ACHN (cell line): ENCODE measurements at places on chromosomes 16 and 17.

DNA sequence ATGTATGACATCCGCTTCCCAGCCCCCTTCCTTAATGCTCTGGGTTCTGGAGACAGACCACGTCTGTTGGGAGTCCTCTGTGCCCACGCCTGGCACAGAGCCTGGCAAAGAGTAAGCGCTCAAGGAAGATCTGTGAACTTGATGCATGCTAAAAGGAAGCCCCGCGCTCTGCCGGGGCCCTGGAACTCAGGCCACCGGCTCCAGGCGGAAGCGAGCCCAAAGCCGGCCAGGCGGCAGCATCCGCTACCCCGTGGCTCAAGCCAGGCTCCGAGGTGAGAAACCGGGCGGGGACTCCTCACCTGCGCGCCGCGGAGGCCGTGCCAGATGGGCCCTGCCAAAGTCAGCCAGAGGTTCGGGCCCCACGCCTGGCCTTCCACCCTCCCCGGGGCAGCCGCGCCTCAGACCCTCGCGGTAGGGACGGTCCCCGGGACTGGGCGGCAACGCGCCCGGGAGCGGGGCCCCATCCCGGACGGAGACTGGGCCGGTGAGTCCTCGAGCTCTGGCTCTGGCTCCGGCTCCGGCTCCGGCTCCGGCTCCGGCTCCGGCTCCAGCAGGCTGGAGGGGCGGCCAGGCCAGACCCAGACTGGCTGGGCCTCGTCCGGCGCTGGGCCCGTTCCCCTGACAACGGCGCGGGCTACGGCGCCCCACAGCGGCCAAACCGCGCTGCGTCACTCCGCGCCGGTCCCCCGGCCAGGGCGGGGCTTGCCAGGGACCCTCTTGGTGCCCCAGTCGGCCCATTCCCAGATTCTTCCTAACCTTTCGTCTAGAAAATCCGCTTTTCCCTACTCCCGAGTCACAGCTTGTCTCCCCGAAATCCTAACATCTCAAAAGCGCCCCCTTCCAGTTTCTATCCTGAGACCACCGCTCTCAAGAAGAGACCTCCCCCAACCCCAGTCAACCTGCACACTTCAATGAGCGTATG is at the start of gene ZDHHC1:
ZDHHC1 (minus strand) TSS at position 606 of the 922 bp plus-strand sequence. CDS start 8,702 bp downstream, outside the sequence.
- DNase-seq, result peak; percentile 78

- peak; percentile 80 for DNase-seq
Observed at GRCh38 chr16:21708533-21709115, 44.9 kb downstream of the OTOA start.

DNA sequence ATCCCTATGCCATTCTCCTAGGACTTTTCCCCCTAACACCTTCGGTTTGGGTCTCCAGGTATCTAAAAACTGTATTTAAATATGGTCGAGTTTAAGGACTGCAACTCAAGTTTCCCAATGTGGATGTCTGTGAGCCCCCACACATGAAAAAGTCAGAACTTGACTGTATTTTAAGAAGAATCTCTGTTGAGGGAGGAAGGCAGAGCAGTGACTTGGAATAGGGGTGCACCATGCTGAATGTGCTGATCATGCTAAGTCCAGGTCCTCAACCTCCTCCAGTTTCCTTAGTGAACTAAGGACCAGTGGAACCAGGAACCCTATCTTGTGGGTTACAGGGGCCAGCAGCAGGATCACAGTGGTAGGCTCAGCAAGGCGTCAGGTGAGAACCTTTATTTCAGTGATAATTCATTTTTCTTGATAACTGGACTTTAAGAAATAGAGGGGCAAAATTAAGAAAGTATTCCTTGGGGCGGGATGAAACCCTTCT is 19.5 kb downstream of the GRB7 start:
- no peak for DNase-seq

GRCh38 chr17:9002606-9003354 is 18.5 kb upstream of the NTN1 start:
- peak; percentile 17 for DNase-seq

GRCh38 chr16:51407199-51407598 is 256.1 kb upstream of the SALL1 start:
- no peak for DNase-seq

DNA sequence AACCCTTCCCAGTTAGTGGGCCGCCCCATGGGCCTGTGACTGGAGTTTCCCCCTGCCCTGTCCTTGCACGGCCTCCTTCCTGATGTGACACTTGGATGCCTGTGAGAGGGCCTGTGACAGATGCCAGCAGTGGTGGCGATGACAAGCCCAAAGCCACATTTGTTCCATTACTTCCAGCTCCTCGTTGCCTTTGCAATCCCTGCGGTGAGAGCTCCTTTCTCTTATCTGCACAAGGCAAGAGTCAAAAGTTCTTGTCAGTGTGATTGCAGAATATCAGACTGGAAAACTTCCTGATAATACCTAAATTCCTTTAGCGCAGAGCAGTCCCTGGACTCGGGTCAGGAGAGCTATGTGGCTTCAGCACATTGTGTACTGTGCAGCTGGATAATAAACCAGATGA is 54.4 kb upstream of the ARHGAP44 start:
- DNase-seq, result no peak

GRCh38 chr16:78303946-78304345 is 204.5 kb downstream of the WWOX start:
- no peak for DNase-seq

DNA sequence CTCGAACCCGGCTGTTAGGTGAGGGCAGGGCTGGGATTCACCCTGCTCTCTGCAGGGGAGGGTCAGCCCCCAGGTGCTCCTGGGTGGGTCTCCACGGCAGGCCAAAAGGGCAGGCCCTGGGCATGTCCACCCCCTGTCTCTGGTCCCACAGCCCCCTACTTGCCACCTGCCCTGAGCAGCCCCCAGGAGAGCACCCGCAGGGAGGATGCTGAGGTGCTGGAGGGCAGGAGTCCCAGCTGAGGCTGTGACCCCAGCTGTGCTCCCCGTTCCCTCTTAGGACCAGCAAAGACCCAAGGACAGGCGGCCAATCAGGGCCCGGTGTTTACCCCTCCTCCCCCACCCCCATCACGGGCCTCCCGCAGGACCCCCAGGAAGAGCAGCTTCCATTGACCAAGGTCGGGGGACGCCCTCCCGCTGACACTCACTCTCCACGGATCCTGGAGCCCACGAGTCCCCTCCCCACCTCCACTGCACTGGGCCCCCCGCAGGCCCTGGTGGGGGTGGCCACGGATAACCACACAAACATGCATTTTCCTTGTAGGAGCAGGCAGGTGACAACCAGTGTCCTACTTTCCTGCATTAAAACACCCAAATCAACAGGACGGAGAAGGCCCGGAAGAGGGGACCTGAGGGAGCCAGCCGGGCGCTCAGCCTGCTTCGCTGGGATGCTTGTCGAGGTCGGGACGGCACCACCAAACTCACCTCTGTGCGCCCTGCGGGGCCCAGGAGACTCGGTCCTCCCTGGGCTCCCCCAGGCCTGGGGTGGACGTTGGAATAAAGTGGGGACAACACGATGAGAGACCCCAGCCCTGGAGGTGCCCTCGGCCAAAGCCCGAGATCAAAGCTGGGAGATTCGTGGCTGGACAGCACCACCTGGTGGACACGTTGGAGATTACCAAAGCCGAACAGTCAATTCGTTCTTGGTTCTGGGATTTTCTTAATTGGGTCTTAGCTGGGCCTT is 22.5 kb upstream of the ENPP7 start:
- peak; percentile 49 for DNase-seq

GRCh38 chr16:68643847-68644246 is 1.3 kb upstream of the CDH3 start:
- DNase-seq, result no peak

DNA sequence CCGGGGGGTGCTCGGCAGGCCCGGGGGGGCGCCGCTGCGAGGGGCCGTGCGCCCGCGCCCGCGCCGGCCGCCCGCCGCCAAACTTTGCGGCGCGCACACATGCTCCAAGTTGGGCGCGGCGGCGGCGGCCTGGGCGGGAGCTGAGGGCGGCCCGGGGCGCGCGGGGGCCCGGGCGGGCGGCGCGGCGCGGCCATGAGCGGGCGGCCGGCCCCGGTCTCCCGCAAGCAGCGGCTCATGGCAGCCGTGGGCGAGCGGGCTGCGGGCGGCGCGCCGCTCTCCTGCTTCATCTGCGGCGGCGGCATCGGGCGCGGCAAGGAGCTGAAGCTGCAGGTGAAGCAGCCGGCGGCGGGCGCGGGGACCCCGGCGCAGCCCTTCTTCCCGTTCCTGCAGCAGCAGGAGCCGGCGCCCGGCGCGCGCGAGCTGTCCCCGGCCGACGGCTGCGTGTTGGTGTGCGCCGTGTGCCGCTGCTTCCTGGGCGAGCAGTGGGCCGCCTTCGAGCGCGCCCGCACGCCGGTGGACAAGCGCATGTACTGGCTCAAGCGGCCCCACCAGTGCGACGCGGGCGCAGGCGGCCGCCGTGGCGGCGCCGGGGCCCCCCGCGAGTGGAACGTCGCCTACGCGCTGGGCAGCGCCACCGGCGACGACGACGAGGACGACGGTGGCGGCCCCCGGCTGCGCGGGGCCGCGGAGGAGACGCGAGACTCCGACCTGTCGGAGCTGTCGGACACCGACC is 57.2 kb upstream of the CIBAR2 start:
- peak; percentile 13 for DNase-seq

DNA sequence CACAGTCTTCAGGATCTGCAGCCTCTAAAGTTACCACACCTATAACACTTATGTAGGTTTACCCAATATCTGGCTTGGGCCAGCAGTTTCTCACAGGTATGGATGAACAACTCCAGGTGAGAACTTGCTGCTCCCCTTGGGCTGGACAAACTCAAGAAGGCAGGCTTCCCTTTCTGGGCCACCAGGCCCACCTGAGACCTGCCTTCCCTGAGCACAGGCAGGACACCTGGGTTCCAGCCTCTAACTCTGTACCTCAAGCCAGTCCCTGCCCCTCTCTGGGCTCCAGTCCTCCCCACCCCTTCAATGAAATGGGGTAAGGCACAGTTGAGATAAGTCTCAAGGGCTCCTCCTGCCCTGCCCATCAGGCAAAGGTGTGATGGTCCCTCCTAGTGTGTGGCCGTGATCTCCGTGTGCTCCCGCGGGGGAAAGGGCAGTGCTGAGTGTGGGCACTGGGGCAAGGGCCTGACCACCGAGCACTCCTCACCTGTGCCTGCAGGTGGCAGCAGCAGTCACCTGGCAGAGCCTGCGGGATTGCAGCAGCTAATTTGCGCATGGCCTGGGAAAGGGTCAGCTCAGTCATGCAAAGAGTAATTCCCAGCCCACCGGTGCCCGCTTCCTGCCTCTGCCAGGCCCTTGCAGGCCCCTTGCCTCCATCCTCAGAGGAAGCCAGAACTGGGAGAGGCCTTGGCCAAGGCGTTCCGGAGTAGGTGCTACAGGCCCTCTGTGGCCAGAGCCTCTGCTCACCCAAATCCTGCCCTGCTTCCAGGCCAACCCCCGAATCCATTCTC is 28.2 kb upstream of the ADGRG1 start:
- DNase-seq, result peak; percentile 71

- peak; percentile 53 for DNase-seq
Observed at GRCh38 chr17:31674717-31675349, 184.2 kb downstream of the COPRS start.

GRCh38 chr17:38748149-38748891 is at the start of gene PCGF2:
Gene PCGF2, minus strand, starts transcription at chr17:38748336. Its CDS starts 7,934 bp downstream, at chr17:38740402.
- DNase-seq, result peak; percentile 96

DNA sequence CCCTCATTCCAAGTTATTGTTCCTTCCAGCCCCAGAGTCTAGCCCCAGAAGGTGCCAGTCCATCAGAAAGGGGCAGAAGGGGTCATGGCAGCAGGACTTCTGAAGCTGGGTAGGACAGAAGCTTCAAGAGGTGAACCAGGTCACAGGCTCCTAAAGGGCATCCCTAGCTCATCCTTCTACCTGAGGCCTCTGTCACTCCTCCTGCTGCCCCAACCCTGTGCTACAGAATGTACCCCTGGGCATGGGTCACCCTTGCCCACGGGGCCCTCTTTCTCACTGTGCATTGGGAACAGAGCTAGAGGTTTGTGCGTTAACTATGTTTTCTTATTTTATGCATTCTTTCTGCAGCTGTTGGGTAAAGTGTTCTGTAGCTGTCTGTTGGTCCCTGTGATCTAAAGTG is 46.5 kb downstream of the DNAH17 start:
- DNase-seq, result no peak

GRCh38 chr17:1810450-1811103 is 19.1 kb downstream of the SMYD4 start:
- DNase-seq, result no peak

- DNase-seq, result no peak
Observed at GRCh38 chr17:15161395-15161794, 103.7 kb downstream of the PMP22 start.

GRCh38 chr16:15644267-15644961 is 1.5 kb upstream of the MARF1 start:
- DNase-seq, result peak; percentile 17

- DNase-seq, result peak; percentile 21
Observed at GRCh38 chr17:49132699-49133364, at the start of gene B4GALNT2. Gene B4GALNT2, plus strand, starts transcription at chr17:49132769. Its CDS starts 24 bp downstream, at chr17:49132793.

DNA sequence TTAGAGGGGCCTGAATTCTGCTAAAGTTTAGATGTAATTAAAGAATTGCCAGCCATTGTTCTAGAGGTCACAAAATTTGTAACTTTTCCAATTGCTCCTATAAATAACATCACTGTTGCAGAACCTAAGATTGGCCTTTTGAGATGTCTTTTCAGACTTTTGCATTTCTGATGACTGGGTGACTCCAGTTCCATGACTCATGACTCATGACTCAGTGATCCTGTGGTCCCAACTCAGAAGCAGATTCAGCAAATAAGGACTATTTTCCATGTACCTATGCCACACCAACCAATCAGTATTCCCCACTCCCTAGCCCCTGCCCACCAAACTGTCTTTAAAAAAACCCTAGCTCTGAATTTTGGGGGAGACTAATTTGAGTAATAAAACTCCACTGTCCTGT is 740.9 kb downstream of the CDH8 start:
- DNase-seq, result peak; percentile 27

- no peak for DNase-seq
Observed at GRCh38 chr16:82954224-82954929, 327.6 kb downstream of the CDH13 start.

DNA sequence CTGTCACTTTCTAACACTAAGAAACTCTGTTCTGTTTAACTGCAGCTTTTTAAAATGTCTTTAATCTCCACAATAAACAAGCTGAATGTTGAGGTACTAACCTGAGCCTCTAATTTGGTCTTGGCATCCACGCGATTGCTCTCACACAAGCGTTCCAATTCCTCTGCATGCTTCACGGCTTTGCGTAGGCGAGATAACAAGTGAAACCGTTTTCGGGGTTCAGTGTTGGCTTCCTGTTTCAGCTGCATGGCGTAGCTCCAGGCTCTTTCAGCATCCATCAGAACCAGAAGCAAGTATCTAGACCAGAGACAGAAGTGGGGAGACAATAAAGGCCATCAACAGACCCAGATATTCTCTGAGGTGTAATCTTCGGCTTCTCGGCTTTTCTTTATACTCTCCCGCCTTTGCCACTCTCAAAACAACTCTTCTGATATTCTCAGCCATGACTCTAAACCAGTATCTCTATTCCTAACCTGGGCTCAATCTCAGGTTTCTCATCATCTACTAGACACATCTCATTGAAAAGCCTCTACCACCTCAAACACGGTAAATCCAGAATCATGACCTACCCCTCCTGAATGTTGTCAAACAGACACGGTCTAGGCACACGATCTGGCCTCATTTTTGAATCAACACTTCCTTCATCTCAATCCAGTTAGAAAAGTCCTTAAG is 8.3 kb downstream of the SRP68 start:
- no peak for DNase-seq

GRCh38 chr16:81634380-81635062 is 144.6 kb upstream of the PLCG2 start:
- DNase-seq, result no peak
